Ovary (tissue), 10 donors: ENCODE measurements at places on chromosomes 13 and 19. TPM values are rescaled to one million over a fixed set of nuclear protein-coding genes. Genes with fewer than 3 reads are reported as not detected.

The ZNF85 gene
- total RNA-seq = 20.1 TPM

The CGB5 gene
- total RNA-seq = not detected

The TFPT gene
- total RNA-seq = 16.8 TPM

The RNF17 gene
- total RNA-seq = not detected

The CEACAM20 gene
- 0.60 TPM for total RNA-seq

The DCT gene
- total RNA-seq = 0.58 TPM

The SKA3 gene
- 0.12 TPM for total RNA-seq

The IGSF23 gene
- total RNA-seq = not detected

The NKG7 gene
- 1.5 TPM for total RNA-seq

The PRR36 gene
- total RNA-seq = 0.95 TPM

The LGALS4 gene
- 4.1 TPM for total RNA-seq

The CC2D1A gene
- 38.1 TPM for total RNA-seq

The CD177 gene
- total RNA-seq = 0.17 TPM

The CYP4F11 gene
- total RNA-seq = 0.61 TPM

The C5AR1 gene
- 4.6 TPM for total RNA-seq

The RB1 gene
- total RNA-seq = 31.8 TPM

The BRSK1 gene
- 11.3 TPM for total RNA-seq

The OR10H5 gene
- not detected for total RNA-seq

The NDUFA13 gene
- total RNA-seq = 291 TPM

The RASA3 gene
- total RNA-seq = 16.9 TPM

The C19orf85 gene
- not detected for total RNA-seq

The MADCAM1 gene
- 0.66 TPM for total RNA-seq

The PIP5K1C gene
- total RNA-seq = 32.9 TPM

The ALKBH7 gene
- 105 TPM for total RNA-seq

The SULT2A1 gene
- total RNA-seq = 0.12 TPM

The NCR1 gene
- total RNA-seq = not detected

The CLEC17A gene
- not detected for total RNA-seq

The SNRNP70 gene
- 194 TPM for total RNA-seq

The CBARP gene
- total RNA-seq = 0.61 TPM

The BST2 gene
- total RNA-seq = 456 TPM

The FGF21 gene
- not detected for total RNA-seq

The EPN1 gene
- 155 TPM for total RNA-seq

The NR2C2AP gene
- total RNA-seq = 14.9 TPM

The IFNL1 gene
- total RNA-seq = not detected

The IGFL1 gene
- not detected for total RNA-seq

The PTPRS gene
- 152 TPM for total RNA-seq

The KLK1 gene
- total RNA-seq = not detected

The CALM3 gene
- 80.5 TPM for total RNA-seq
